ENCODE measurements at places on chromosomes 3 and 15. TPM values are rescaled to one million over a fixed set of nuclear protein-coding genes. Genes with fewer than 3 reads are reported as not detected.

The CCK gene
- total RNA-seq = 1.9 TPM

The CCDC71 gene
- total RNA-seq = 26.2 TPM

The GTF2A2 gene
- total RNA-seq = 27.7 TPM

The CHRNA5 gene
- total RNA-seq = 0.82 TPM

The LMAN1L gene
- not detected for total RNA-seq

The CD200 gene
- 3.6 TPM for total RNA-seq

The SCN11A gene
- total RNA-seq = 1.9 TPM

The ADGRG7 gene
- 18.3 TPM for total RNA-seq

The GOLGA6L9 gene
- 2.6 TPM for total RNA-seq

The MYRIP gene
- total RNA-seq = 19.7 TPM

The CHCHD4 gene
- 22.1 TPM for total RNA-seq

The INTS14 gene
- 39.5 TPM for total RNA-seq

The TNFAIP8L3 gene
- 8.6 TPM for total RNA-seq

The SLC49A4 gene
- total RNA-seq = 21.3 TPM

The ZNF717 gene
- 10.8 TPM for total RNA-seq

The RAB6B gene
- total RNA-seq = 4.8 TPM

The SLC22A13 gene
- 0.32 TPM for total RNA-seq

The FRMD5 gene
- 1.1 TPM for total RNA-seq

The P2RY1 gene
- 22.3 TPM for total RNA-seq

The DALRD3 gene
- 30.4 TPM for total RNA-seq

The CATSPER2 gene
- 58.1 TPM for total RNA-seq

The DISP2 gene
- 12.8 TPM for total RNA-seq

The STAC gene
- total RNA-seq = not detected

The CA12 gene
- total RNA-seq = 364 TPM

The MYEF2 gene
- total RNA-seq = 158 TPM

The TGM5 gene
- not detected for total RNA-seq

The ABHD5 gene
- total RNA-seq = 36.2 TPM

The LTK gene
- 0.40 TPM for total RNA-seq

The TCAIM gene
- 19.5 TPM for total RNA-seq

The LRRC2 gene
- total RNA-seq = 1.6 TPM

The MINDY2 gene
- 12.3 TPM for total RNA-seq

The CD86 gene
- total RNA-seq = not detected

The RASGRF1 gene
- total RNA-seq = 0.14 TPM

The RAB43 gene
- 25.9 TPM for total RNA-seq

The GPR27 gene
- total RNA-seq = 0.79 TPM
